Substantia nigra (tissue), 51 donors: ENCODE measurements at places on chromosomes 3 and 15.

DNA sequence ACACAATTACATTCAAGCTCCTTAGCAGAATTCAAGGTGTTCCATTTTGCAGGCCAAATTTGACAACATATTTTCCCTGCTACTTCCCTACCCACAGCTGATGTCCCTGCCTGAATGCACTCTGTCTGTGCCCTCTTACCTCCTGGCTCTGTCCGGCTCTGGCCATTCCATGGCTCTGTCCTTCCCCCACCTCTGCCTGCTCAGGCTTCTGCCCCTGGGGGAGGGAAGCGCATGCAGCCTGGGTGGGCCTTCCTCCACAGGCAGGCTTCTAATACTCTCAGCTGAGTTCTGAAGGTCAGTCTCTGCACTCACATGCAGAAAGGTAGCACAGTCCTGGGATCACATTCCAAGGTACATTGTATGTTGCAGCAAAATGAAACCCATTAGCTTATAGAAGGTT, 113.6 kb upstream of the CACNA2D3 start:
- no peak for DNase-seq

- DNase-seq: no peak
These were observed 37.0 kb upstream of the SCN10A start for GRCh38 chr3:38853011-38853410.

- no peak for DNase-seq
These were observed 38.9 kb upstream of the NECTIN3 start for GRCh38 chr3:111032677-111033076.

GRCh38 chr15:88623061-88623460, 1.9 kb downstream of the AEN start:
- no peak for DNase-seq

DNA sequence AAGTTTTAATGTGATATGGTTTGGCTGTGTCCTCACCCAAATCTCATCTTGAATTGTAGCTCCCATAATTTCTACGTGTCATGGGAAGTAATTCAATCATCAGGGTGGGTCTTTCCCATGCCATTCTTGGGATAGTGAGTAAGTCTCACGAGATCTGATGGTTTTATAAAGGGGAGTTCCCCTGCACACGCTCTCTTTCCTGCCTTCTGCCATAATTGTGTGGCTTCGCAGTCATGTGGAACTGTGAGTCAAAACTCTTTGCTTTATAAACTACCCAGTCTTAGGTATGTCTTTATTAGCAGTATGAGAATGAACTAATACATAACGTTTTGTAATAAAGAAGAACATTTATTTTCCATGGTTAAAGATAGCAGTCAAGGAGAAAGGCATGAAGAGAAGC, 39.2 kb upstream of the GOLIM4 start:
- no peak for DNase-seq
